ENCODE measurements at places on chromosomes 2 and 18.

- DNase-seq, result no peak
These were observed 586 bp downstream of the FNDC4 start for GRCh38 chr2:27494284-27494943.

GRCh38 chr2:70946832-70947442 lies 11.2 kb downstream of the ATP6V1B1 start:
- DNase-seq, result peak; percentile 75

DNA sequence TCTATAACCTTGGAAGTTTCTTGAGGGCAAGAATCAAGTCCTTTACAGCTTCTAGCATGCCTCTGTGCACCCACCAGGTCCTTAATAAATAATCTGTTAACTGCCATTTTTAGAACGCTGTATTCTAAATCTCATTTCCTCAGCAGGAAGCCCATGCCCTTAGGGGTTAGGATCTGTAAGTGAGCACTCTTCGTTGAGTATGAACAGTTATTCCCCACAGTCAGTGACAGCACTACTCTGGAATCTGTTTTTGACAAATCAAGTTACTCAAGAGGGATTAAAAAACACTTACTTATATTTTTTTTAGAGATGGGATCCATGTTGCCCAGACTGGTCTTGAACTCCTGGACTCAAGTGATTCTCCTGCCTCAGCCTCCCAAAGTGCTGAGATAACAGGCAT lies 14.6 kb downstream of the PAIP2B start:
- no peak for DNase-seq

DNA sequence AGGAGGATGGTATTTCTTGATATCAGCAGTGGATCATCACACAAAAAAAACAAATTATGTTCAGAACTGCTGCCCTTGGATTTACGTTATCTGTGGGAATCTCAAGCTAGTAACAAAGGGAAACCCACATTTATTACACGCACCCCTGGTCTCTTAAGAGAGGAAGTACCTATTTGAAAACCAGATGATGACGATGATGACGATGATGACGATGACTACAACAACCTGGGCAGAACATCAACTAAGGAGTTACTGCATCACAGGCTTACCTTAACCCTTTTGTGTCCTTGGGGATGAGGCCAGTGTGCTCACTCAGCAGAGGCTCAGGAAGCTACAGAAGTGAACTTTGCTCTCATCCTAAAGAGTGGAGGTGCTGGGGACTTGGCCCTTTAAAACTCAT lies 169.4 kb downstream of the FSHR start:
- no peak for DNase-seq

DNA sequence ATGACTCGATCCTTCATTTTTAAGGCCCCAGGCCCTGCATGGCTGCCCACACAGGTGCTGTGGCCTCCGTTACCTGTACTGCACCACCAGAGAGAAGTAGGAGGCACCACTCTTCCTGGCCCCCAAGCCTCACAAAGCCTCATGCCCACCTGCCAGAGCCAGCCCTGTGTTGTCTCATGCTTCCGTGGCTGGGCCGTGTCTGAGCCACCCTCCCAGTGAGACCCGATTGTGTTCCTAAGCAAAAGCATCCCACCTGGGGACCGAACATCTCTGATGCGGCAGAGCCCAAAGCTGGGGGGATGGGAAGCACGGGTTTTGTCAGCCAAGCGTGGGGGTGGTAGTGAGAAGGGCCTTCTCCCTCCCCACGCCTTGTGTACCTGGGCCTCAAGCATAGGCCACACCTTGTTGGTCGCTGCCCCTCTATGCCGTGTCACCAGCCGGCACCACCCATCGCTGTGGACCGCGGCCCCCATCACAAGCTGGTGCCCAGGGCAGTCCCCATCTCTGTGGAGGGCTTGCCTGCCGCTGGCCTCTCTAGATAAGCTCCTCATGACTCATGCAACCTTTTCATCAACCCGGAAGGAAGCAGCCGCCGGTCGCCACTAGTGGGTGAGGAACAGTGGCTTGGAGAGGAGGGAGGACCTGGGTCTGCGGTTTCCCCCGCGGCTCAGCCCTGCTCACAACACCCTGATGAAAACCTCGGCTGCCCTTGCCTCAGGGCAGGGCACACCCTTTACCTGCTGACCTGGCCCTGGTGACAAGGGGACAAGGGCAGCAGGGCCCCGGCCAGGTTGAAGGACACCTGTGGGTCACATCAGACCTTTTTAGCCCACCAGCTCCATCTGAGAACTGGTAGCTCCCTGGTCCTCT lies 2.7 kb upstream of the RNPEPL1 start:
- DNase-seq, result no peak

- DNase-seq, result peak; percentile 57
These were observed 50.3 kb upstream of the GREB1L start for GRCh38 chr18:21191596-21192307.

DNA sequence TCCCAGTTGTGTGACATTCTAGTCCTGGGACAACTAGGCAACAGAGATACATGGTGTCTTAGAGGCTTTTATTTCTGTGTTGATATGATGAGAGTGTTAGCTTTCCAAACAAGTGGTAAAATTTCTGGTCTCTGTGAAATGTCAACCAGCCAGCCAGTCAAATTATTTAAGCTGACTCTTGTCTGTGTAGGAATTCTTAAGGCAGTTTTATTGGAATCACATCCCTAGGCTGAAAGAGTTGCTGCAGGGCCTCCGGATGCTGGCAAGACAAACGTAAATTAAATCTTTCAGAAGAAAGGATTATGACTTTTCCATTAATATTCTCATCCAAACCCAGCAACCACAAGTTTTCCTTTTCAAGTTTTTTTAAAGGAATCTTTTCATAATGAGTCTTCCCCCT lies 44.6 kb downstream of the SERPINB7 start:
- DNase-seq, result no peak

GRCh38 chr2:236975766-236976165 lies 109.9 kb upstream of the COPS8 start:
- no peak for DNase-seq

DNA sequence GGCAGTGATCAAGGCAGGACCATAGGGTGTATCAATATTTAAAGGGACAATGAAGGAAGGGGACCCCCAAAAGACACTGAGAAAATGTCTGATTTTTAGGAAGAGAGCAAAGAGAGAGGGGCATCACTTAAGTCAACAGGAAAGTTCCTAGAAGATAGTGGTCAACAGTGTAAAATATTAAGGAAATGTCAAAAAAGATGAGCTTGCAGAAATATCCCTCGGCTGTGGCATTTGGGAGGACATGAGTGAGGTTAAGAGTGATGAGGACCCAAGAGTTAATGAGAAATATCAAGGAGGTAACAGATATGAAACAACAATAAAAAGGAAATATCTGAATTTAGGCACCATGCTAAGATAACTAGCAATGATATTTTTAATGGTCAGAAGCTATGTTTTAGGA lies 339.6 kb downstream of the TGIF1 start:
- DNase-seq, result no peak

DNA sequence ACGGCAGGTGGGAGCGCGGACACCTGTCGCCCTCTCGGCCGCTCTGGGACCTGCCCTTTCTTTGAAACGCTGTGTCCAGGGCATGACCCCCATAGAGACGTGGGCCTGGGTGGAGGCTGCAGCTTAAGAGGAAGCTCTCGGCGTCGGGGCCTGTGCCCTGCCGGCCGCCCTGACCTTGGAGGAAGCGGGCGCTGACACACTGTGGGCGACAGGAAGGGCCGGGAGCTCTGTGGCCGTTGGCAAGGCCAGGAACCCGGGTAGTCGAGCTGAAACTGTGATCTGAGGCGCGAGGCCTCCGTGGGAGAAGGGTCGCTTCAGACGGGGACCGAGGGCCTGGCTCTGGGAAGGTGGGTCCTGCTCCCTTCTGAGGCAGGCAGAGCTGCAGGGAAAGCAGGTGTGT lies 28.2 kb downstream of the KCNG2 start:
- DNase-seq, result no peak

DNA sequence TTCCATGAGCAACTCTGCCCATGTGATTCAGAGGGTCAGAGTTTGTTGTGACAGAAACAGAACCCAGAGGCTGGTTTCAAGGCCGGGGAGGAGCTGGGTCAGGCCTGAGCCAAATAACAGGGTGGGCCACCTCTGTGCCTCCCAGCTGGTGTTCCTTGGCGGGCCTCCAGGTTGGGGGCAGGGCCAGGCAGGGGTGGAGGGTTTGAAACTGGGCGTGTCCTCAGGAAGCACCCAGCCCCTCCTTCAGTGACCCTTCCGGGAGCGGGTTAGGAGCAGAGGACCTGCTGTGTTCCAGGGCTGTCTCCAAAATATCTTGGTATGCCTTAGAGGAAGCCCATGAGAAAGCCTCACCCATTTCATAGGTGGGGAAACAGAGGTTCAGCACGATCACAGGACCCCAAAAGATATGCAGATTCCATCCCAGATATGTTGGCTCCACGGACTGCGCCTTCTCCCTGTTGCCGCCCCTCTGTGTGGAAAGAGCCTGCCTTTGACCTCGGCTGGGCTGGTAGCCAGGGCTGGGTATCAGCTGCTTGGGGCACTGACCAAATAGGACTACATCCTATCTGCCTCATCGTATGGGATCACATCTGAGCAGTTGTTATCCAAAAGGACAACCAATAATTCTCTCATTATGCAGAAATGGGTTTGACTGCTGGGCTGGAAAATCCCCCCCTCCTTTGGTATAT lies 74.8 kb upstream of the GLI2 start:
- DNase-seq, result no peak

DNA sequence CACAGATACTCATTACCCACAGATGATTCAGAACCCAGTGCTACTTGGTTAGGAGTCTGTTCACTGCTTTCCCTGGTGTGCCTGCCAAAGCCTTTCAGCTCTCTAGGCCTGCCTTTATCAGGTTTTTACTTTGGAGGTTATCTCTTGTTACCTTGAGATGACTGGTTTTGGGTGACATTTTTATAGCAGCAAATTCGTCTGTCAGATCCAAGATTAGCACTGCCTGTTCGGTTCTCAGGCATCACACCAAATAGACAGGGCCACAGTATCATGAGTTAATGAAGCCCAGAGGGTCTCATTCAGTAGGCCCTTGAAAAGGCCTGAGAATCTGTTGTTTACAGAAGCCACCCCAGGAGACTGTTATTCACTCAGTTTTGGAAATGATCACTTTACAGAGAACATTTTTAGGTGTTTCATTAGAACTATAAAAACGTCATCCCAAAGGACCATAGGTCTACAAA lies 121.2 kb downstream of the OSBPL6 start:
- no peak for DNase-seq

DNA sequence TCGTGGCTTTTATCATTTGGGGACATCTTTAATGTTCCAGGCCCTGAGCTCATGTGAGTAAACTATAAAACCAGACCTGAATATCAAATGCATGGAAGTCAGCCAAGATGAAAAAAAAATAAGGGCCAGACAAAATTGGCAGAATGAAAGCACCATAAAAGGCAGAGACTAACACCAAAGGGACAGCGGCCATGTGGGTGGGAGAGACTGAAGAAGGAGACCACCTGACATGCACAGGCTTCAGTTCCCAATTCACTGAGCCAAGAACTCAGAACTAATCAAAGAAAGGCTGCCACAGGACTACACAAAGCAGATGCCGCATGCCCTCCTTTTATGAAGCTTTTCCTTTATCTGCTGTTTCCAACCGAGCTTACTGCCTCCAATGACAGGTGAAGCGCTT lies 267.1 kb downstream of the RAD51AP2 start:
- no peak for DNase-seq

GRCh38 chr2:714005-714741 lies 37.0 kb upstream of the TMEM18 start:
- peak; percentile 64 for DNase-seq

DNA sequence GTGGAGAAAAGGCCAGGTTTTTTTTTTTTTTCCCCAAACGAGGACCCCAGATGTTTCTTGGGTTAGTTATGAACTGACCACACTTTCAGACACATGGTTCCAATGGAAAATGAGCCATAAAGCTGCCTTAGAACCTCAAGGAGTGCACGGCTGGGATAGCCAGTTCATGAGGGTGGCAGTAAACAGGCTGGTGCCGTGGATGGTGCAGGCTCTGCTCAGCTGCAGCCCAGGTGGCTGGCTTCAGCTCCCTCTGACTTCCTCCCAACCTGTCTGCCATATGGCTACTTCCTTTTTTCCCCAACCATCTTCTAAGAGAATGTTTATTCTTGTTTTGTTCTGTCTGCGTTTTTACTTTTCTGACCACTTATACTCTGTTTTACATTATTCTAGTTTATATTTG lies 109.8 kb upstream of the LMAN1 start:
- no peak for DNase-seq

GRCh38 chr2:165952085-165952484 lies 1.5 kb downstream of the TTC21B start:
- DNase-seq, result no peak

Measured in neural crest cell (in vitro differentiated cells).